ENCODE measurements at places on chromosomes 7 and 10.

- DNase-seq: no peak
Observed at GRCh38 chr10:127441350-127442219, 107.5 kb upstream of the NPS start.

DNA sequence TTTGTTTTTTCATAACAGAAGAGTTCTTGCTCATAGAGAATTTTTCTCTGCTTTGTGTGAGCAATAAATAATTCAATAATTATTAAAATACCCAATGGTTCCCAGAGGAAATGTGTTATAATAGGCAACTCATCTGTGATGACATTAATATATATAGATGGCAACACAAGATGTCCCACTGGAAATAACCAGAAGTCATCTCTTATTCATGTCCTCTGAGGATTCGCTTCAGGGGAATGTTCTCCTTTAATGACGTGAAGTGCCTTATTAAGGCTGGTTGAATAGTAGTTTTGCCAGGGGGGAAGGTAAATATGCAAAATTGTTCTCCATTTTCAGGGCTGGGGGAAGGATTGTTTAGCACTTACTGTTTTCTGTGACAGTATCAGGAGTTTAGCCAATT is 3.1 kb downstream of the SLC39A12 start:
- no peak for DNase-seq

GRCh38 chr10:50809596-50809995 is 69.9 kb downstream of the ASAH2B start:
- no peak for DNase-seq

DNA sequence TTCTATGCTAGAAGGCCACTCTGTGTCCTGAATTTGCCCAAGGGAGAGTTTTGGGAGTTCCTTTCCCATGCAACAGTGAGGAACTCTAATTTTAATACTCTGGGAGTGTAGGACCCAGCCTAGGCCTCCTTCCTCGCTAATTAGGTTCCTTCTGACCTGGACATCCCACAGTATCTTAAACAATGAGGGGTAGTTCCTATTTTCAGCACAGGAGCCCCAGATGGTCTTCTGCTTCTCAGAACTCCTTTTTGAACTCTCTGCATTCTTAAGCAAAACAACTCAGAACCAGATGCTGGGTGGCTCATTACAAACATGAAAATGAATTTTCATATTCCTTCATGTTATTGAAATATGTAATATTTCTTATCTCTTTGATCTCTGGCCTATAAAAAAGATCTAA is 116.9 kb downstream of the LRMDA start:
- no peak for DNase-seq

DNA sequence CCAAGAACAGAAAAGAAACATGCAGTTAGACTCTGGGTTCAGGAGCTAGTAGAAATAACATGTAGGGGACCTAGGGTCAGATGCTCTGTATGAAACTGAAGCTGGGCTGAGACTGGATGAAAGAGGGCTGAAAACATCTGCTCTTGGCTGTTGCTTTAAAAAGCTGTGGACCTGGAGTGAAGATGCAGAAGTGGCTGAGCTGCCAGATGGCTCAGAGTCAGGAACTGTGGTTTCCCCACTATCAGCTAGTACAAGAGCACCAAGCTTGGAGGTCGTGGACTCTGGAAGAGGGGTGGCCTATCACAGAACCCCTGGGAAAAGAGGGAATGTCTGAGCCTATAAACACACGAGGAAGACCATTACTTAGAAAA is 5.9 kb downstream of the ADK start:
- DNase-seq: no peak

DNA sequence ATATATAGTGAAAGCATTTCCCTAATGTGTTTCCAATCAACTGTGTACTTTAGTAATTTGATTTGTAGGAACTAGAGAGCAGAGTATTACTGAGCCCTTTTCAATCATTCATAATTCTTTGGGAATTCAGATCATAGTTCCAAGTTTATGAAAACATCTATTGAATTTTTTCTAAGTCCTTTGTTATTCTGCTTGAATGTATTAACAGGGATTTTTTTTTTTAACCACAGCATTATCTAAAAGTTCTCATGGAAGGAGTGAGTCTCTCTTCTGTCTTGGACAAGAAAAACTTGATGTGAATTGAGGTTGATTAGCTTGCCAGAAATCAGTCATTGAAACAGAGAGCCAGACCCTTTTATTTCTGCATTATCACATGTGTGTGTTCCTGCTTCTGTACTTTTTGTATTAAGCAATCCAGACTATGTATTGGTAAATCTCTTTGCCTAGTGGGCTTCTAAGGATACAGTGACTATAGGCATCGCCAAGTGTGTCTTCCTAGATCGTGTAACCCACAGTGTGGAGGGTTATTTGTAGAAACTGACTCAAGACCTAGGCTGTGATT is 59.9 kb downstream of the BMPER start:
- no peak for DNase-seq
